Stromal cell of bone marrow (primary cell): ENCODE measurements at places on chromosomes 5 and 9.

GRCh38 chr5:52356311-52356918, 431.3 kb upstream of the ITGA1 start:
- DNase-seq = no peak

DNA sequence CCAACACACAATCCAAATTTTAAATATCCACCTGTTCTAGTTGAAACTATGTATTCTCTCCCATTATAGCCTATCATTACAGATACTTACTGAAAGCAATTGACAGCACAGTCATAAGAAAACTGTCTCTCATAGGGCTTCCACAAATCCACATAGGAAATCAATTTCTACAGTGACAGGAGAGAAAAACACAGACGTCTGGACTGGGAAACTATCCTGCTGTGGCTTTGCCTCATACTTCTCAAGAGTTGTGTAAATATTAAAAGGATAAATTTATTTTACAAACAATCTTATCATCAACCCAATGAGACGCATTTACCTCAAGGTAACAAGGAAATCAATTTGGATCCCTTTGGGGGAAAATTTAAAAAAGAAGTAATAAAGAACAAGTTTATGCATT, 517.5 kb downstream of the EFNA5 start:
- DNase-seq = no peak

- DNase-seq = peak; percentile 53
These were observed 4.1 kb downstream of the EQTN start for GRCh38 chr9:27292659-27293405.

DNA sequence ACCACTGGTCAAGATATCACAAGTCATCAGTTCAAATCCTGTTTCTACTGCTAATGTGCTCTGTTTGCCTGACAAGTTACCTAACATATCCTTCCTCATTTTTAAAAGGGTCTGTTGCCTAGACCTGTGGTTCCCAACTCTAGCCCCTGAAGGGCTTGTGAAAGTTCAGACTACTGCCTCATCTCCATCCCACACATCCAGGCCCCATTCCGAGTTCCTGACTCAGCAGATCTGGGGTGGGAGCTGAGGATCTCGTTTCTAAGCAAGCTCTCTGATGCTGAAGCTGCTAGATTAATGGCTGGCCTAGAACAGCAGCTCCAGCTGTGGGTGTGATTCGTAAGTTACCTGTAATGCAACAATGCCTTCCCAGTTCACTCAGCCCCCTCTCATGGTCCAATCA, 32.5 kb downstream of the S1PR3 start:
- DNase-seq = no peak

GRCh38 chr9:38071470-38072134, 2.6 kb upstream of the SHB start:
- DNase-seq = no peak

GRCh38 chr5:154285661-154286408, 95.3 kb downstream of the GALNT10 start:
- DNase-seq = no peak

- DNase-seq = no peak
These were observed 8.1 kb downstream of the BARHL1 start for GRCh38 chr9:132590318-132591182.

GRCh38 chr9:121380846-121381245, 10.8 kb upstream of the STOM start:
- DNase-seq = no peak

- no peak for DNase-seq
These were observed 120.8 kb downstream of the GALNT10 start for GRCh38 chr5:154311362-154311761.

DNA sequence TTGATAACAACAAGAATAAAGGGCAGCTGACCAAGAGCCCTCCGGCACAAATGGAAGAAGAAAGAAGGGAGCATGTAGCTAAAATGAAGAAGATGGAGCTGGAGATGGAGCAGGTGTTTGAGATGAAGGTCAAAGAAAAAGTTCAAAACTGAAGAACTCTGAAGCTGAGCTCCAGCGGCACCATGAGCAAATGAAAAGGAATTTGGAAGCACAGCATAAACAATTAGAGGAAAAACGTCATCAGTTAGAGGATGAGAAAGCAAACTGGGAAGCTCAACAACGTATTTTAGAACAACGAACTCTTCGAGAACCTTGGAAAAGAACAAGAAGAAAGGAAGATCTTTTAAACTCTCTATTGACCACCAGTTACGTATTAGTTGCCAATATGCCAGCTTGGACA, 100.9 kb downstream of the GABBR2 start:
- peak; percentile 3 for DNase-seq

DNA sequence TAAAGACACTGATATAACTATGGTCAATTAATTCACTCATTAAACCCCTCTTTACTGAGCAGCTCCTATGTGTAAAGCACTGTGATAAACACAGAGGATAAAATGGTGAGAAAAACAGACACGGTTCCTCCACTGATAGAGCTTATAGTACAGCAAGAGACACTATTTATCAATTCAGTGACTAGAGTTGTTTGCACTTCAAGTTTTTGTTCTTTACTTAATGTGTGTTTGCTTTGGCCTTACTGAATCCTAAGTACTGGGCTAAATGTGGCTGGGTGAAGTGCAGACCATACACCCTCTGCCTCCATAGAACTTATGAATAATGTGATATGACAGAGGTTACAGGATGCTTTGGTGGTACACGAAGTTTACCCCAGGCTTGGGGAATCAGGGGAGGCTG, 80.1 kb upstream of the ITGA1 start:
- no peak for DNase-seq

GRCh38 chr5:43123887-43124286, 3.2 kb downstream of the ZNF131 start:
- DNase-seq = no peak

DNA sequence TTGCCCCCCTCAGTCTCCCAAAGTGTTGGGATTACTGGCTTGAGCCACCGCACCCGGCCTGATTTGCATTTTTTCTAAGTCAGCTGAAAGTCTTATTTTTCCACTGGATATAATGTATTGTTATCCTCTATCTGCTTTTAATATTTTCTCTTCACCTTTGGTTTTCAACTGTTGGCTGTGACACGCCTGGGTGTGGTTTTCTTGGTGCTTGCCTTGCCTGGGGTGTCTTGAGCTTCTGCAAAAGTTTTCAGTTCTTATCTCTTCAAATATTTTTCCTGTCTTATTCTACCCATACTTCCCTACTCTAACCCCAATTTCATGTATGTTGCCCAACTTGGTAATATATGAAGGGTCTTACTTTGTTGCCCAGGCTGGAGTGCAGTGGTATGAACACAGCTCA, 4.3 kb upstream of the MXD3 start:
- DNase-seq = no peak

GRCh38 chr5:115553082-115553481, 8.5 kb upstream of the FEM1C start:
- DNase-seq = no peak

DNA sequence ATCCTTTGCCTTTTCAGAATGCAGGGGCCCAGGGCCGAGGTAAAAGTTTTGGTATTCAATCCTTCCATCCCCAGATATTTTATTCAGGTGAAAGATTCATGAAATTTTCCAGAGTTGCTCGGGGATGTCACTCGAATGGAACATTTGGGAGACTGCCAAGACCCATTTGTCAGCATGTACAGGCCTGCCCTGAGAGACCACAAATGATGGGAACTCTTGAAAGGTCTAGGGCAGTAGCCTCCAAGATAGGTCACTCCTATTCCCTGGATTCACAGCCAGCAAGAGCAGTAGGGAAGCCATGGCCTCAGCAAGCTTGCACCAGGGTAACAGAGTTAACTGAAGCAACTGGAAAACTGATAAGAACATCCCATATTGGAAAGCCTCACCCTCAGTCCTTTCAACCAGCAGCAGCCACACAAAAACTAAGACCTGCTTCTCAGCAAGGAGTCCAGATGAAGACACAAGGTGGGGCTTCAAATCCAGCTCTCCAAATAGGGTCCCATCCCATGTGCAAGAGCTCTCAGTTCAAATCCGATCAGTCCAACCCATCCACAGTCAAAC, 12.5 kb downstream of the CARD6 start:
- no peak for DNase-seq

DNA sequence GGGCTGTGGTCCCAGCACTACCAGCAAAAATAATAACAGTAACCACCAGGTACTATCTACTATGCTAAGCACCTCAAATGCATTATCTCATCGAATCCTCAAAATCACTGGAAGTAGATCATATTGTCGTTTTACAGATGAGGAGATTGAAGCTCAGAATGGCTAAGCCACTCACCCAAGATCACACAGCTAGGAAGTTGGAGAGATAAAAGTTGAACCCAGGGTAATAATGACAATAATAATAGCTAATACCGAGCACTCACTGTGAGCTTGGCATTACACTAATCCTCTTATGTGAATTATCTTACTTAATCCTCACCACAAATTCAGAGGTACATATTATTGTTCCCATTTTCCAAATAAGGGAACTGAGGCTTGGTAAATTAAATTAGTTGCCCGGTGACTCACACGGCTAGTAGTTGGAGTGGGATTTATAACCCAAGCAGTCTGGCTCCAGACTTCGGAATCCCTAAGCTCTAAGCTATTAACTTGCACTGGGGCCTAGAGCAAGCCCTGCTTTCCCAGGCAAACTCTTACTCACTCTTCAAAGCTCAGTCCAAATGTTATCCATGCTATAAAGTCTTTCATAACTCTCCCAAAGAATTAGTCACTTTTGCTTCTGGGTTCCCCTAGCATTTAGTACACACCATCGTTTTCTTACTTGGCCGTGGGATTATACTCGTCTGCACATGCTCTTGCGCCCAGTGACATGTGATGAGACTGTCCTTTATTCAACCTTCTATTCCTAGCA, 3.8 kb downstream of the ARSI start:
- DNase-seq = peak; percentile 99

DNA sequence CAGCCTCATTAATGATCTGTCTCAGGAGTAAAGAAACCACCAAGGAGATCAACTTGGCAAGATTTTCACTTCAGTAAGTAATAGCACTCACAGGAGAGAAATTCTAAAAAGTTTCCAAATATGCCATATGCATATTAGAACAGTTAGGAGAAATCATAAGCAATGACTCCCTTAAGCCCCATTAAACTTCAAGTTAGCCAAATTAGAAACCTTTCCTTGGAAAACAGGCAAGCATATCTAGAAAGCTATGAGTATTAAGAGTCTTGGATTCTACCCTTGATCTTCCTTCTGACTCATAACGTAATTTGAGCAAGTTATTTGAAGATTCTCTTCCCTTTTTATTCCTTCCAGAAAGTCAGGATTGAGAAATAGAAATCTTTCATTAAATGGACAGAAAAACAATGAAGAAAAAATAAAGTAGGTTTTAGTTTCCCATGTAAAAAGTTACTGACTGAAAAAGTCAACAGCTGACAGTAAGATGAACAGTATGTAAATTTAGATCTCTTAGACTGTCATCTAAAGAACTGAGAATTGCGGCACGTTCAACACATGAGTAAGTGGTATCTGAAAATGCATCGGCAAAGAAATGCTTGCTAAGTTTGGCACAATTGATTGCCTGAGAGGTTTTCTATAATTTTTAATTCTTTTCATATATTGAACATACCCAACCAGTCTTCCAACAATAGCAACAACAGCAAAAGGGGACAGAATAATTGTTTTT, 565.7 kb upstream of the FTMT start:
- peak; percentile 80 for DNase-seq

DNA sequence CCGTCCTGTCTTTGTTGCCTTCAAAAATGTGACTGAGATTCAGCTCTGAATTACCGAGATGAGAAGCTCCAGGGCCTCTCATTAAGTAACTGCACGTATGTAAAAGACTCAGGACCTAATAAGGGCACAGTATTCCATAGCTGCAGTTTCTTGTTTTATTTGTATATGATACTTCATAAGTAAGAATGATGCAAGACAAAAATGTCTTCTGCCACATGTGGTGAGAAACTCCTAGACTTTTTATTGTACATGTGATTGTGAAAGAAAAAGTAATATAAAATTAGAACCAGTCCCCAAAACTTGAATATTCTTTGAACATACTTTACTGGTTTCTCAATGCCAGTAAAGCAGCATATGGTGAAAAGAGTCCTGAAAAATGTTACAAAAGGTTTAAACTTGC, 110.1 kb upstream of the OTULINL start:
- DNase-seq = no peak

DNA sequence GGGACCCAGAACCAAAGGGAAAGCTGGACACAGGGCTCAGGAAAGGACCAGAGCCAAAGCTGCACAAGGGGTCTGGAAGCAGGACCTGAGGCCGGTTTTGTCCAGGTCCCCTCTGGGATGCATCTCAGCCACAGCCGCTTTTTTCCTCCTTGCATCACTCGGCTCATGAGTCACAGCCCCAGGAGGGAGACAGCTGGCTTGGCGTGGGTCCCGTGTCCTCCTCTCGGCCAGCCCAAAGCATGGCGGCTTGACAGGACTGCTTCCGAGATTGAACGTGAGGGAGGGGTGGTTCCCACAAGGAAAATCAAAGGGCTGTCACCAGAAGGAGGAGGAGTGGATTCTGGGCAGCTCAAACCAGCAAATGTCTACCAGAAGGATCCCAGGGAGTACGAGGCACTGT, 56.7 kb upstream of the CPLX2 start:
- DNase-seq = peak; percentile 35

- no peak for DNase-seq
These were observed 113.9 kb upstream of the ADAMTSL1 start for GRCh38 chr9:18360005-18360404.

DNA sequence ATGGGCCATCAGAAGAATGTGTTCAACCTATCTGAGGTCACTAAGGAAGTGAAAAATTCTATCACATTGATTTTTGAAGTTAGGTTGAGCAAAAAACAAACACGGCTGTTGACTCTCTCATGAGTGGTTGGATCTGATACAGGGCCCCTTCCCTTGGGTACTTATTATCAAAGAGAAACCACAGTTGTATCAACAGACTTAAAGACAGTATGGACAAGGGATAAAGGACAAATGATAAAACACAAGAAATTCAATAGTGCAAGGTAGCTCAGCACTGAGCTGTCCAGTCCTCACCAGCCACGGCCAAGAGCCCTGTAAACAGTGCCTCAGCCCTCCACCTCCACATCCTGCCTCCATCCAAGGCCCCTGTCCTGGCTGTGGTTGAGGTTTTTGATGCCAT, 86.9 kb downstream of the UBE2QL1 start:
- DNase-seq = no peak
